Stimulated activated CD4-positive, alpha-beta T cell treated with anti-CD3 and anti-CD28 coated beads, TNF-alpha, amount 100 ng/mL, for 48 hours (primary cell): ENCODE measurements at places on chromosomes 3 and 15.

DNA sequence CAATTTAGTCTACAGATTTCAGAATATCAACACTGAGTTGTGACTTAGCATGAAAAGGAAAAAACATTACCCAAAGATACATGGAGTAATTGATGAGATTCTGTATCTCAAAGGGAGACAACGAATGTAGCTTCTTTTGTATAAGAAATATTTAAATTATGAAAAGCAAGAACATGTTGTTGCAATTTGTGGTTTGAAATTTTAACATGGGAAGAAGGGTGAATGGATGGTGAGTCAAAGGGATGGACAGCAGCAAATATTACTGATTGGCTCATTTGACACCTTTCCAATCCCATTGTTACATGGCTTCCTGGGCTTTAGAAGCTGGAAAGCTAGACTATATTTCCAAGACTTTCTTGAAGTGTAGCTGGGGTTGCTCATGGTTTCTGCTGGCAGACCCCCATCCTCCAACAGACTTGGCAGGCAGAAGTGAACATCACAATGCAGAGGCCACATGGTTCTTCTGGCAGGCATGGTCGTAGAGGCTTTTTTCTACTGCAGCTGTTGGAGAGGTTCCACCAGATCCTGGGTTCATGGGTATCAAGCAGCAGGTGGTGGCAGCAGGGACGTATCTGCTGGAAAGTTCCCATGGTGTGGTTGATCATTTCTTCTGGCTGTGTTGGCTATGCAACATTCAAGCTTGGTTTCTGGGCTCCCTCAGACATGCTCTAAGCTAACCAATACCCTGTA, 47.2 kb upstream of the KPNA4 start:
- no peak for DNase-seq

DNA sequence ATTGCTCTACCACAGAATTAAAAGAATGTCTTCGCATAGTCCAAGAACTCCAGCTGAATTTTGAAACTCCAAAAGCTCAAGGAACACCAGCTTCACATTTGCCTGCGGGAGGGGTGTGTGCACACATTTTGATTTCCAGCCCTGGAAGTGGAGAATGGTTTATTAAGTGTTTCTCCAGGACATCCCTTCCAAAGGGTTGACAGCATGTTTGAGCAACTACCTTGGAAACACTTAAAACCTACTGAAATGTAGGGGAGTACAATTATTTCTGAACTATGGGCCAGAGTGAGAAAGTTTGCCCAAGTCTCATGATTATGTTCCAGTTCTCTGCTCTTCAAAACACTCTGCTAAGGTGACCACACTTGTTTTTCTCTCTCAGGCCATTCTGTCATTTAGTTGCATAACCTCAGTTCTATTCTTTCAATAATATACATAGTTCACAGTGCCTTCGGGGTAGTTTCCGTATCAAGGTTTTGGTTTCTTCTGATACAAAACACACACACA, 7.9 kb downstream of the ACP3 start:
- DNase-seq: no peak

GRCh38 chr3:2645001-2645400, 465.2 kb downstream of the IL5RA start:
- no peak for DNase-seq

DNA sequence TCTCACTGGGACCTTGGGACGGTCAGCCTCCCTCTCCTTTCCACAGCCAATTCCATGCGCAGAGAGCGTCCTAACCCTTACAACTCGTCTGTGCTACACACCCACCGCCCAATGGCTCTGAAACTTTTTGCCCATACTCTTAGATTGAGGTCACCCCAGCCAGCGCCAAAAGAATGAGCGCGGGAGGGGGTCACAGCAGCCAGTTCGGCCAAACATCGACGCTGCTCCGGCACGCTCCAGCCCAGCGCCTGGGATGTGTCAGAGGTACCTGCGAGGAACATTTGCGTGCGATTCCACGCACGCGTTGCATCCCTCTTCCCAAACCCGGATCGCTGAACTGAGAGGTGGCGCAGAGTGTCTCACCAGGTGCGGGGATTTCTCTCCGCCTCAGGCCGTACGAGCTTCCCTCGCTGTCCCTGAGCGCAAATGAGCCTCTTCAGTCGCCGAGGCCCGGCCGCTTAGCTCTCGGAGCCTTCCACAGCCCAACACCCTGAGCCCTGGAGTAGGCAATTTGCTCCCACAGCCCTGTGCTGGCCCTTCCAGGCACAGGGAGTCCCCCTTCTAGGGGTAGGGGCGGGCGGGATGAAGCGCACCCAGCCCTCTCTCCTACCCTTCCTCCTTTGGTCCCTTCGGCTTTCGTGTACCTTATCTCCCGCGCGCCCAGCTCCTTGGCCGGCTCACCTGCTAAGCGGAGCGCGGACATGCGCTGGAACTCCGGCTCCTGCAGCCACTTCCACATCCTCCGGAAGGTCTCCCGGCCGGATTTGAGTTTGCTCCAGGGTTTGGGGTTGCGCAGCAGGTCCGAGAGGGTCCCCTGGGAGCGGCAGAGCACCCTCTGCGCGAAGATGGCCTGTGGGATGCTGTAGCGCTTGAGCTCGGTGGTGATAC, 1.8 kb downstream of the ONECUT1 start:
- DNase-seq: no peak

GRCh38 chr3:138862924-138863775, 28.4 kb upstream of the PIK3CB start:
- no peak for DNase-seq

- DNase-seq: no peak
These were observed 21.6 kb upstream of the SLC25A36 start for GRCh38 chr3:140920029-140920428.

DNA sequence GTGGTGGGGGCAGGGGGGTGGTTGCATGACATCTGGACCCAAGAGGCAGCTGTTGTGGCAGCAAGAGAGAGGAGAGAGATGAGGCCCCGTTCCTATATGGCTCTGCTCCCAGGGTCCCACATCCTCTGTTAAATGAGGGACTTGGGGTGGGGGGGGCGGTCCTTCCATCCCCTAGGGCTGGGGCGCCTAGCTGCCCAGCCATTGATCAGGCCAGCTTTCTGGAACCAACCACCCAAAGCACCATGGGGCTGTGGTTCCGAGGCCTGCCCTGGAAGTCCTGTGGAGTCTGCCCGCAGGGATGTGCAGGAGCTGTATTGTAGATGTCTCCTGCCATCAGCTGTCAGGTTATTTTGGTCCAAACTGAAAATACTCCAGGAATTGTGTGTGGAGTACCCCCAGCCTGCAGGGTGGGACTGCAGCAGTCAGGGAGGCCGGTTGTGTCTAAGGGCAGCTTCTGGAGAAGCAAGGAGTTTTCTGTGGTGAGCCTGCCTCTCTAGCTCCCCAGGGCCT, 5.2 kb downstream of the FURIN start:
- no peak for DNase-seq

DNA sequence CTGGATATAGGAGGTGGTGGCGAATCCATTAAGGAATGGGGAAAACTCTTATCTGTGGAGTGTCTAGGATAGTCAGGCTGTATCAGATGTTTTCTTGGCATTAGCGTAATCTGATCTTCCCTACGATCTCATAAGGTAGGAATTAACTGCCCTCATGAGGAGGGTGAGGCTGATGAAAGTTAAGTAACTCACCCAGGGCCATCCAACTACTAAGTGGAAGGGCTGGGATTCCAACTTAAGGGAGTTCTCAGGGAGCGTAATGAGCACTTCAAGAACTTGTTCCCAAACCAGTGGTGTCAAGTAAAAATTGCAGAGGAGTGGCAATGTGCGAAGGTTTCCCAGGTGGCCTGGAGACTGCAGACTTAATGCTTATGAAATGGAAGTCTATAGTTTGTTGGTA, 55.9 kb upstream of the OSBPL11 start:
- no peak for DNase-seq

- no peak for DNase-seq
These were observed 63.3 kb downstream of the AQP9 start for GRCh38 chr15:58201516-58201915.

GRCh38 chr15:63323798-63324563, 46.6 kb downstream of the APH1B start:
- DNase-seq: no peak

- DNase-seq: no peak
These were observed 7.3 kb downstream of the RPSA start for GRCh38 chr3:39413691-39414420.

DNA sequence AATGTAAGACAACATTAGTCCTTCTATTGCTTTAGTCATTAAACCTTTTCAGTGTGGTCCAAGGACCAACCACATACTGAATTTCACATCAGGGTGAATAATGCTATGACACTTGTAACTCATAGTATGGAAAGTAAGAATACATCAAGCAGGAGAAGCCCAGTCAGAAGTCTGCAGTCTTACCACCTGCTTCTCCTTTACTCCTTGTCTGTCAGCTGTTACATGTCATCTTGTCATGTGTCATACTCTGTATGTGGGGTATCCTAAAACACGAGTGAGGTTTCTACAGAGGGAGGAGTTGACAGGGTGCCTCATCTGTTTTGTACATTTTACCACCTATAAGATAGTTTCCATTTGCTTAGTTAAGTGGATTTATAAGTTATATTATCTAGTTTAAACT, 32.8 kb upstream of the EID1 start:
- DNase-seq: no peak

- no peak for DNase-seq
These were observed 83.9 kb upstream of the MEX3B start for GRCh38 chr15:82129761-82130160.

DNA sequence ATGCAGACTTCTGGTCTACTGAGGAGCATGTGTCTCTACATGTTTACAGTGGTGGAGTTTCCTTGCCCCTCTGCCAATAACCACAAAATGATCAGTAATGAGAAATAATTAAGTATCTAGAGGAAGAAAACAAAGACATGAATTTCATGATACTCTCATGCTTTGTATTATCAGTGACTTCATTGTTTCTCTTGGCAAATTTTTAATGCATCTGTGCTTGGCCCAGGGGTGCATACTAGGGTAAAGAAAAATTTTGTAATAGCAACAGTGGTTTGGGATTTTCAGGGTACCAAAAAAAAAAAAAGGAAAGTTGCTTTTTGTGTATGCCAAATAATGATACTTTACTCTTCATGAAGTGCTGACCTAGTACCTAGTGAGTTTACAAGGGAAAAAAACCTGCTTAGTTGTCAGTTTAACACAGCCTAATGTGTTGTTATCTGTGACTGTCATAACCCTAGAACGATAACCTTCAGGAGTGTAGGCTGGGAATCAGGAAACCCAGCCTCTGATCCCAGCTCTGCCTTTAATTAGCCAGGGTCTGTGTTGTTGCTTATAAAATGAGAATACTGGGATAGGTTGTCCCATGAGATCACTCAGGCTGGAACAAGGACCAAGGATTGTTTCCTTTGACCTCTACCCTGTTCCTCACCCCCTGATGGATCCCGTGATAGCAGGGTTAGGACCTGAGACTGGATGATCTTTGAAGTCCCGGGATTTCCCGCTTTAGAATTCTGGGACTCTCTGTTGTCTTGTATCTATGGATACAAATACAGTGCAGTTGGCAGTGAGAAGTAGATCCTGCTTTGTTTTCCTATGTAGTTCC, 117.5 kb downstream of the CMSS1 start:
- no peak for DNase-seq

- no peak for DNase-seq
These were observed 1165.1 kb downstream of the ROBO2 start for GRCh38 chr3:78204977-78205376.

GRCh38 chr3:143784446-143784845, 63.8 kb downstream of the SLC9A9 start:
- DNase-seq: no peak

- DNase-seq: no peak
These were observed 107.8 kb downstream of the ZIC4 start for GRCh38 chr3:147298511-147298982.

DNA sequence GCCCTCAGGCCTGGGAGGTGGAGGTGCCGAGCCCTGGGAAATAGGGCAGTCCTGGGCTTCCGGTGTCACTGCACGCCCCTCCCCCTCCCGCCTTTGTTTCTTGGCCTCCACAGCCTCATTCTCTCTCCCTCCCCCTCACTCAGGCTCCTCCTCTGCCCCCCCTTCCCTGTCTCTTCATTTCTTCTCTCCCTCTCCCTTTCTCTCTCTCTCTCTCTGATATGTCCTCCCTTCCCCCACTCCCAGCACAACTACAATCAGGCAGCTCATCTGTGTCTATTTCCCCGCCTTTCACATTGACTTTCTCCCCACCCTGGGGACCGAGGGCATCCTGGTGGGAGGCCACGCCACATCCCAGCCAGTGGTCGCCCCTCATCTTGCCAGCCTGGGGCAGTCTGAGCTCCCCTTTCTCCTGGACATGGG, 40.2 kb downstream of the IDH2 start:
- DNase-seq: no peak

DNA sequence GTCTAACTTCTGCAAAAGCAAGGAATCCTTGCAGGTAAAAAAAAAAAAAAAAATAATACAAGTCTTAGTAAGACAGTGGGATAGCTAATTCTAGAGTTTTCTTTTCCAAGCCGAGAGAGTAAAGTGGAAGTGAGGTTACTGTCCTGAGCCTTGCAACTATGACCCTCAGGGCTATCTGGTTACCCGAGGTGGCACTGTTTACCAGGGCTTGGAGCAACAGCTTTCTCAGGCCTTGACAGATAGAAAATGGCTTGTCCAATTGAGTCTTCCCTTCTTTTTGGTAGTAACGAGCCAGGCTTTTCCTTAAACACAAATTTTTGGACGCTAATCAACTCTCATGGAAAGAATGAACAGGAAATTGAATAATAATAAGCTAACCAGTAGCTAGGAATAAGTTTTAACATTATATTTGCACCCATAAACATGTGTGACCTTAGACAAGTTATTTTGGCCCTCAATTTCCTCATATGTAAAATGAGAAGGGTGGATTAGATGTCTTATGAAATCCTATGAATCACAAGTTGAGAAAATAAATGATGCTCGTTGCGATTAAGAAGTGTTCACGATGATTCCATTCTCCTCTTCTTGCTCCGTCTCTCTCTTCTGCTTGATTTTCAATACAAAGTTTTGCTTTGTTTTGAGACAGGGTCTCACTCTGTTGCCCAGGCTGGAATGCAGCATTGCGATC, 236.9 kb upstream of the KBTBD8 start:
- DNase-seq: no peak

DNA sequence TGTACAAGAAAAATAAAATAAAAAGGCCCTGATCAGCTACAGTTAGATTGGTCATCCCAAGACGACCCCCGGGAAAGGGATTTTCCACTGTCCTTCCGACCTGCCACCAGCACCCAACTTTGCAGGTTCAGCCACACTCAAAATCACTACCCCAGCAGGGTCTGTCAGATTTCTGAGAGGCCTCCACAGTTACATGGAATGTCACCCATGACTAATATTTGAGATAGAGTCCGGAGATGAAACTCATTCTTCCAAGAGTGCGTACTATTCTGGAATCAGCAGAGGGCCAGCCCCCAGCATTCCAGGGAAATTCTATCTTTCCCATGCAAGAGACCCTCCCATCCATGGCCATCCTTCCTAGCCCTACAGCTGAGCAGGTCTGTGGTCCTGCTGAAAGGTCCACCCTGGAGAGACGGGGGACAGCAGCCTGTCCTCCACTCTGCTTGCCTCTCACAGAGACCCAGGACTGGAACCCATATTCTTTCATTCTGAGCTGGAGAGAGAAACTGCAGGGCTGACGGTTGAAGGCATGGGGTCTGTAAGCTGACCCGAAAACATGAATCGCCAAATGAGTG, 5.8 kb downstream of the LIPC start:
- no peak for DNase-seq

- DNase-seq: no peak
These were observed 7.3 kb downstream of the ACOX2 start for GRCh38 chr3:58529516-58530353.

GRCh38 chr3:45890405-45890804, 4.1 kb downstream of the CCR9 start:
- no peak for DNase-seq

GRCh38 chr3:71438904-71439303, 144.6 kb downstream of the FOXP1 start:
- no peak for DNase-seq
